Retina (tissue), 1 donor: ENCODE measurements at places on chromosomes 13 and 19.

DNA sequence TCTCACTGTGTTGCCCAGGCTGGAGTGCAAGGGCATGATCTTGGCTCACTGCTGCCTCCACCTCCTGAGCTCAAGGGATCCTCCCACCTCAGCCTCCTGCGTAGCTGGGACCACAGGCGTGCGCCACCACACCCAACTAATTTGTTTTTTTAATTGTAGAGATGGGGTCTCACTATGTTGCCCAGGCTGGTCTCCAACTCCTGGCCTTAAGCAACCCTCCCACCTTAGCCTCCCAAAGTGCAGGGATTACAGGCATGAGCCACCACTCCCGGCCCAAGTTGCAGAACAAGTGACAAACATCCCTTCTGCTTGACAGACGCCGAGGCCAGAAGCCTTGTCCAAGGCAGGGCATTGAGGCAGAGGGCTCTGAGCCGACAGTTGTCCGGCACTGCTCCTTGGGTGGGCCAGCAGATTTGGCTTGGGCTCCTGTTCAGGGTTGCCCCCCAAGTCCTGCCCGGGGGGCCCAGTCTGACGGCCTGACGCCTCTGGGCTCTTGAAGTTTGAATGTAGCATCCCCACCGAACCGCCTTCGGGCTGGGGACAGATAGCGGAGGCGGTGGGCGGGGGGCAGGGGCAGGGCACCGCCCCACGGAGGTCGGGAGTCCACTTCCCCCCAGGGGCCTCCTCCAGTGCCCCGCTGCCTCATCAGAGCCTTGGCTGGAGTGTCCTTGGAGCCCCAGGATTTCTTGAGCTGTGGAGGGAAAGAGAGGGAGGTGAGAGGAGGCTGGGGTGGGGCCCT is 5.7 kb upstream of the SPACA4 start:
- DNase-seq: no peak

DNA sequence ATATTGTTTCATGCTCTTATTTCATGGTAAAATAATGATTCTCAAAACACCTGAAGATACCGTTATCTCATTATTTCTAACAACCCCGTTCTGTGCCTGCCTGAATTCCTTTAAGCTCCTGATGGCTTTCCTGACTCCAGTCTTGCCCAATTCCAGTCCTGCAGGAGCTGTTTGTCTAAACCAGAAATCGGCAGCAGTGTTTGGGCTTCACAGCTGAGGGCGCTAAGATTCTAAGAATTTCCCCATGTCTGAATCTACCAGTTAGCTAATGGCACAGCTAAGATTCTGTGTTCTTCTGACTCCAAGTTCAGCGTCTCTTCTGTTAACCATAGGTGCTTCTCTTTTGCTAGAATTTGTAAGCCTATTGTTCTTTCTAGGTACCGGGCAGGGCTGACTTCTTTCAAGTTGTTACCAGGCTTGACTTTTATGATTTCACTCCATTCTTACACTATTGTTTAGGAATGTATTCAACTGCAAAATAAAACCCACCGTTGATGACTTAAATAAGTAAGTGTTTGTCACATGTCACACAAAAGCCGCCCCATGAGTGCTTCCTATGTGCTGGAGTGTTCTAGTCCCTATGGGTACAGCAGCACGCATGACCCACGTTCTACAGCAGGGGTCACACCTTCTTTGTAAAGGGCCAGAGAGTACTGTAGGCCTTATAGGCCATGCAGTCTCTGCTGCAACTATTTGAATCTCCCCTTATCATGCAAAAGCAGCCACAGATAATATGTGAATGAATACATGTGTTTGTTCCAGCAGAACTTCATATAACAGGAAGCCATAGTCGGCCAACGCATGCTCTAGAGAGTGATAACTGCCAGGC is 168.3 kb upstream of the RNF113B start:
- no peak for DNase-seq

GRCh38 chr19:50384685-50385535 is 763 bp downstream of the POLD1 start:
- peak; percentile 40 for DNase-seq

GRCh38 chr13:99721606-99722337 is 220.5 kb downstream of the TM9SF2 start:
- DNase-seq: no peak

DNA sequence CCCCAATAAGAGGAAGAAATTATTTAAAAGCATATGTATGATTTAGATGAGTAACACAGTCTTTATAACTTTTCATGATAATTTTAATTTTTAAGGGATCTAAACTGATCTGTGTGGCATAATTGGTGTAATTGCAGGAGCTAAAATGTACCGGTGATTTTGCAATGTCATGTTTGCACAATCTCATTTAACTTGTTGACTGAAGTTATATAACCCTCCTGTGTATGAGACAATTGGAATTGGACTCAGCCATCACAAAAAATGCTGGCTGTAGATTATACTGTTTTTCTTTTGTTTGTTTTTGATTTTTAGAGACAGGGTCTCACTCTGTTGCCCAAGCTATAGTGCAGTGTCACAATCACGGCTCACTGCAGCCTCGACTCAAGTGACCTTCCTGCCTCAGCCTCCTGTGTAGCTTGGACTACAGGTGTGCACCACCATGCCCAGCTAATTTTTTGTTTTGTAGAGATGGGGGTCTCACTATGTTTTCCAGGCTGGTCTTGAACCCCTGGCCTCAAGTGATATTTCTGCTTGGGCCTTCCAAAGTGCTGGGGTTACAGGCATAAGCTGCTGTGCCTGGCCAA is 26.1 kb downstream of the FGF9 start:
- DNase-seq: no peak

GRCh38 chr19:16834747-16835146 is 5.5 kb downstream of the SIN3B start:
- DNase-seq: no peak

GRCh38 chr19:17824339-17824738 is 3.0 kb upstream of the INSL3 start:
- no peak for DNase-seq
